ENCODE measurements at places on chromosomes 16 and 17.

DNA sequence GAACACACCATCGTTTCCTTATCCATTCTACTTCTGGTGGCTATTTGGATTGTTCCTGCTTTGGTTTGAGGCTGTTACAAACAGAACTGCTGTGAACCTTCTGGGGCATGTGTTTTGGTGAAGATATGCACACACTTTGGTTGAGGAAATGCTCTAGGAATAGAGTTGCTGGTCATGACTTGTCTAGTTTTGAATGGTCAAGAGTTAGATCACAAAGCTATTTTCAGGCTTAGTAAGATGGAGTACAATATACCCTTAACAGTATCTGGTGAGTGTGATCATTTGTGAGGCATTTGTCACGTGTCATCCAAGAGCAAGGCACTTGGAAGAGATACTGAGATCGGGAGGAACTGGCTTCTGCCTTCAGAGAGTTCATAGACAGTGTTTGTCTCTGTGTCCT, 47.0 kb upstream of the CACNG5 start:
- DNase-seq = no peak

GRCh38 chr17:72717676-72718075, 374.8 kb downstream of the SLC39A11 start:
- DNase-seq = no peak

- no peak for DNase-seq
These were observed 40.1 kb downstream of the CMC2 start for GRCh38 chr16:80966617-80967016.

DNA sequence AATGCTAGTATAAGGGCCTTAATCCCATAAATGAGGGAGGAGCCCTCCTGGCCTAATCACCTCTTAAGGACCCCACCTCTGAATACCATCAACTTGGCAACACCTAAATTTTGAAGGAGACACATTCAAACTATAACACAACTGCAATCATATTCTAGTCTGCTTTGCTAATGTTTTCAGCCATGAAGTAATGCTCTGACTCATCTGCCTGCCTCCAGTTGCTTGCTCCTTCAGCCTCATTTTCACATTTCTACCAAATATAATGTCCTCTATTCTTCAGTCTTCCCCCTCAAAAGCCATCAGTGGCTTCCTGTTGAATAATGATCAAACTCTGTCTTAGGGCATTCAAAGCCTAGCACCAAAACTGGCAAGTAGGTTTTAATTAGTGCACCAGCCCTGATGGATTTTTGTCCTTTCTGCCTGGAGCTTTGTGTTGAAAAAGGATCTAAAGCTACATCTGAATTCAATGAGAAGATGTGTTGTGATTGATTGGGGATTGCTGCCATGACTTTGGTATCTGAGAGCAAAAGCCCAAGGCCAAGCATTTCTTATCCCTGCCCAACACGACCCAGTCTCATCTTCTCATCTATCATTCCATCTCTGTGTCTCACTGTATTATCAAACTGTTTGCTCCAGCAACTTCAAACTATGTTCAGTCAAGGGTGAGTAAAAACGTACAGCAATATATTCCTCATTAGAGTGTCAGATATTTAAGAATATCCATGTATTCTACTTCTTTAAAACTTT, 140.8 kb upstream of the ELAC2 start:
- DNase-seq = no peak

DNA sequence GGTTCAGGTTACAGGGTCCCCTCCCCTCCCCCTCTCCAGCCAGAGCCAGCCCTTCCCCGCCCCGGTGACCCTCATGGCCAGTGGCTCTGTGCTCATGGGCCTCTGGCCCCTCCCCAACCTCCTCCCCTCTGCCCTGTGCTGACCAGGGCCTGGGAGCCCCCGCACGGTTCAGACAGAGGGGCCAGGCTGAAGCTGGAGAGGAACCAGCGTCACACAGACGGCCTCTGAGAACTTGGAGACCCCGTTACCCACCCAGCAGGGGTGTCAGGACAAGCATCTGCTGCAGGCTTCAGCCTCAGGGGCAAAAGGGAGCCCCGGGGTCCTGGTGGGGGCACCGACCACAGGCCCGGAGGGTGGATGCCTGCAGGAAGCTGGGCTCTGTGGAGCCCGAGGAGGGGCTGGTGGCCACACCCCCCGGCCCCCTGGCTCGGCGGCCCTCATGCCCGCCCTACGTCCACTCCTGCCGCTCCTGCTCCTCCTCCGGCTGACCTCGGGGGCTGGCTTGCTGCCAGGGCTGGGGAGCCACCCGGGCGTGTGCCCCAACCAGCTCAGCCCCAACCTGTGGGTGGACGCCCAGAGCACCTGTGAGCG, at the start of gene WFIKKN1:
WFIKKN1 (plus strand) TSS at position 171 of the 591 bp plus-strand sequence; CDS start at position 440, 269 bp downstream.
- no peak for DNase-seq

- DNase-seq = peak; percentile 11
These were observed 51.3 kb downstream of the ZFP90 start for GRCh38 chr16:68590201-68590994.

GRCh38 chr17:79800325-79801155, 3.7 kb upstream of the CBX8 start:
- no peak for DNase-seq

DNA sequence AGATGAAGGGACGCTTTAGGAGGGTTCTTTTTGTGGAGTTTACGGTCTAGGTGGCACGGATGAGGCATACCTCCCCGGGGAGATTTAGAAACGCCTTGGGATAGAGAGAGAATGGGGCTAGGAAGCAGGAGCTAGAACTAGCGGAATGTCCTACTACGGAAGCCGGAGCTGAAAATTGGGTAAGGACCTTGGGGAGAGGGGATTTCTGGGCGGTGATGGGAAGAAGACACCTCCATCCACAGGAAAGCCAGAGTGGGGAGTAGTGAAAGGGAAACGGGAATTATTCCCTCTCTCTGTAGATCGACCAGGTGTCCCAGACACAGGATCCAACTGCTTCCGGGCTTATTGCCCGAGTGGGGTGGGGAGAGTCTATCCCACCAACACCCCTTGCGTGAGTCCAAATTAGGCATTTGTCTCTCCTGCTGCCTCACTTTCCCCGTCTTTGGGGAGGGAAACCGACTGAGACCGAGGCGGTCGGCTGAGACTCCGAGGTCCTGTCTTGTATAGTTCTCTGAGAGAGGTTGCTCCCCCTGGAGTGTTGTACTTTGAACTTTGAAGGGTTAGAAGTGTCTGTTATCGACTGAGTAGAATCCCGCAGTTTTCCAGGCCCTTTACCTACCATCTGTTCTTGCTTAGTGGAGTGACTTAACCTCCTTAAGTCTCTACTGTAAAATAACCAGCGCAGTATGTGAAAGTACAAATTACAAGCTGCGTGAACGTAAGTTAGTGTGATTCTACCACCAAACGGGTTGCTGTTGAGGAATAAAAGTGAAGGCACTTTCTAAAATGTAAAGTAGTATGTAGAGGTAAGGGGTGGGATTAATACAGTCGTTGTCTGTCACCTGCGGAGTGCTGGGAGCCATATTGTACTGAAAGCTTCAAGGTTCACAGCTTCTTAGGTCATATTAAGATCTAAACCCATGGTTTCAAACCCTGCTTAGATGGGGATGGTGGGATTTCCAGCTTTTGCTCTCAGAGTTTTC, 1.0 kb downstream of the RSPRY1 start:
- DNase-seq = no peak

DNA sequence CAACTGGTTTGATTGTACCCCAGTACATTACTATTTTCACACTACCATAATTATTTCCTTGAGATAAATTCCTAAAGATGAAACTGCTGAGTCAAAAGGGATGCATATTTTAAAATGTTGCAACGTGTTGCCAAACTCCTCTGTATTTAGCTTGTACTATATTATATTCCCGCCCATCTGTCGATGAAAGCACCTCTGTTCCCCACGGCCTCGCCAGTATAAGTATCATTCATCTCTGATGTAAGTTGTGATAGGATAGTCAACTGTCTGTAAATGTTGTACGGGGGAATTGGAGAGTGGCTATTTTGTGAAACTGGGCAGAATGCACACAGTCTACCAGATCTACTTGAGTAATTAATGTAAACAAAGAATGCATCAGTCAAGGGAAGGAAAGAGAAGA, 47.7 kb upstream of the TNRC6A start:
- no peak for DNase-seq

DNA sequence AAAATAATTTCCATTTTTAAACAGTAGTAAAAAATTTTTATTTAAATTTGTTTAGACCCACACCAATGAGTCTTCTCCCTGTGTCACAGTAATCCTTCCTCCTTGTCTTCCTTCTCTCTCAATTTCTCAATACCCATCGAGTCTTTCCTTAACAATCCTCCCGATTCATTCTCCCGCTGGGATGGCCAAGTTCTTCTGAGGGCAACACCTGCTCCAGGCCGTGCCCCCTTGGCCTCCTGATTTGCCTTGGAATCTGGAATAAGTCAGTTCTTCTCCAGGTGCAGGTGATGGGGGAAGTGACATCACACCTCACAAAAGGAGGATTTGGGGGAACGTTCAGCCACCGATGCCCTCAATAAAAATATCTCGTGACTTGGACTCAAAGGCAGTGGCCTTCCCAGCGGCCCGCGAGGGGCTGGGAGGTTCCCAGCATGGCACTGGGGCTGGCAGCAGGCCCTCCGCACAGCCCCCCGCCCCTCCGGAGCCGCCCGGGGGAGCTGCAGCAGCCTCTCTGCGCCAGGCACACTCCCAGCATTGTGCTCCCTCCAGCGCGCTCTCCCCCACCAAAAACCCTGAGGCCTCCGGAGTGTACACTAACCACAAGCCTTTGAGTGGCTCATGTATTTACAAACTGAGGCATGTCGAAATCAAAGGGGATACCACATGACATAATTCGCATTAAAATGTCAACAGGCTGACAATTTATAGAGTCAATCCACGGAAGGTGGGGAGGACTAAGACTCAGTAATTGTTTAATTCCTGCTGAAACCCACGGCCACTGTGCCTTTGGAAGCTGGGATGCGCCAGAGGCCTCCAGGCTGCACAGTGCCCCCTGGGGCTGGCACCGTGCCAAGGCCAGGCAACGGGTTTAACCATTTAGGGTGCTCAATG, 120.5 kb downstream of the ZFHX3 start:
- DNase-seq = no peak

DNA sequence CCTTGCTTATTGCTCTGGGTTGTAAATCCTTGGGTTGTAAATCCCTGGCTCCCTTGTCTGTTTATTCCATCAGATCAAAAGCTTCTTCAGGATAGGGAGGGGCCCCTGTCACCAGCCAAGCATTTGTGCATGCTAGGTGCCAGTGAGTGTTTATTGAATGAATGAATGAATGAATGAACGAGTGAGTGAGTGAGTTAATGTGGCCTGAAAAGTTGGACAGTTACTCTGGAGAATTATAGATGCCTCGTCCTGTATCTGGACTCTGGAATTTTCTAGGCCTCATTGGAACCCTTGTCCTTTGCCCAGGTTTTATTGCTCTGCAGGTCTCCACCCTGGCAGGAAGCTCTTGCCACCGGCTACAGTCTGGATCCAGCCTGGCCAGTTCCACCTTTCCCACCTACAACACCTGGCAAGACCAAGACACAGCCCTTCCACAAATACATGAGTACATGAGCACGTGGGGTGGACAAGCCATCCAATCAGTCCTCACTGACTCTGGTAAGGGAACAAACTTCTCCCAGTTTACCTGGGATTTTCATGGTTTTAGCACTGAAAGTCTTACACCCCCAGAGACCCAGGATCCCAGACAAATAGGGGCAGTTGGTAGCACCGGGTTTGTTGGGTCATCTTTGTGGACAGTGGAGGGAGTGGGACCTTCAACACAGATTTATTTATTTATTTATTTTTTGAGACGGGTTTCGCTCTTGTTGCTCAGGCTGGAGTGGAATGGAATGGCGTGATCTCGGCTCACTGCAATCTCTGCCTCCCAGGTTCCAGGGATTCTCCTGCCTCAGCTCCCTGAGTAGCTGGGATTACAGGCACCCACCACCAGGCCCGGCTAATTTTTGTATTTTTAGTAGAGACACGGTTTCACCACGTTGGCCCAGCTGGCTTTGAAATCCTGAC, 14.7 kb upstream of the CDH1 start:
- no peak for DNase-seq

GRCh38 chr17:73027130-73027741, 65.3 kb downstream of the SLC39A11 start:
- DNase-seq = no peak

GRCh38 chr16:70612931-70613330, 33.4 kb upstream of the IL34 start:
- DNase-seq = no peak
